Ecto neural progenitor cell (in vitro differentiated cells): ENCODE measurements at places on chromosomes 5 and 9.

DNA sequence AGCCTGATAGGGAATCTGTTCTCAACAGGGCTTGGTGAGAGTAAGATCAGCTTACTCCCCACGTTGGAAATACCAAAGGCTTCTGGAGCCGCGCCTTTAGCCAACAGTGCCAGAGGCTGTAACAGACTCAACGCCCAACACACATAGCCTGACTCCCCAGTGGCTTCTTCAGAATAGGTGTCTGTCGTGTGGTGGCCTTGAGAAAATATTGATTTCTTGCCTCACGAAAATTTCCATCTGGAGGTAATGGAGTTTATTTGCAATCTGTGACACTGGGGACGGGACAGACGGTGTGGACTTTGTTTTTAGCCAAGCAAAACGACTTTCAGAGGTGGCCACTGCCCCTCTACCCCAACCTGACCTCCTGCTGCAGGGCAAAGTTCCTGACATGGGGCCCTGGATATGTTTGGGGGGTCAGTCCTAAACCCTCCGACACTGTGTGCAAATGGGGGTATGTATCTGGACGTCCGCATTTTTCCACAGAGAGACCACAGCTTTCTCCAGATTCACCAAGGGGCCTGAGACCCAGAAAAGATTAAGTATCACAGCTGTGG lies 189.3 kb downstream of the CDK5RAP2 start:
- no peak for DNase-seq

- DNase-seq = no peak
These were observed 3.3 kb downstream of the NR6A1 start for GRCh38 chr9:124767821-124768220.

- no peak for DNase-seq
These were observed 55.6 kb downstream of the SETX start for GRCh38 chr9:132299221-132299620.

DNA sequence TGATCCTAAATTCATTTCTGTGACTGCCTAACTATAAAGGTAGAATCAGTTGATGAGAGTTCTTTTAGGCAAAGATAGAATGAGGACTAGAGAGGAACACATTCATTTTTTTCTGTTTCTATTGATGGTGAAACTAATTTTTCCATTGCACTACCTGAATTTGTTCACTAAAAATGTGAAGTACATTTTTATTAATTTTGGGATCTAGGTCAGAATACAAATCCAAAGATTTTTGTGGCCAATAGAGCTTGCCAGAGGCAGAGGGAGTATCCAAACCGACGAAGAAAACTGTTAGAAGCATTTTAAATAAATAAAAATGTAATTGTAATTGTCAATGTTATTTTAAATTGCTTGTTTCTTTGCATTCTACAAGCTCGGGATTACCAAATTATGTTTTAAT lies 78.1 kb downstream of the MTREX start:
- DNase-seq = no peak

GRCh38 chr9:15246708-15247107 lies 60.3 kb downstream of the TTC39B start:
- no peak for DNase-seq

DNA sequence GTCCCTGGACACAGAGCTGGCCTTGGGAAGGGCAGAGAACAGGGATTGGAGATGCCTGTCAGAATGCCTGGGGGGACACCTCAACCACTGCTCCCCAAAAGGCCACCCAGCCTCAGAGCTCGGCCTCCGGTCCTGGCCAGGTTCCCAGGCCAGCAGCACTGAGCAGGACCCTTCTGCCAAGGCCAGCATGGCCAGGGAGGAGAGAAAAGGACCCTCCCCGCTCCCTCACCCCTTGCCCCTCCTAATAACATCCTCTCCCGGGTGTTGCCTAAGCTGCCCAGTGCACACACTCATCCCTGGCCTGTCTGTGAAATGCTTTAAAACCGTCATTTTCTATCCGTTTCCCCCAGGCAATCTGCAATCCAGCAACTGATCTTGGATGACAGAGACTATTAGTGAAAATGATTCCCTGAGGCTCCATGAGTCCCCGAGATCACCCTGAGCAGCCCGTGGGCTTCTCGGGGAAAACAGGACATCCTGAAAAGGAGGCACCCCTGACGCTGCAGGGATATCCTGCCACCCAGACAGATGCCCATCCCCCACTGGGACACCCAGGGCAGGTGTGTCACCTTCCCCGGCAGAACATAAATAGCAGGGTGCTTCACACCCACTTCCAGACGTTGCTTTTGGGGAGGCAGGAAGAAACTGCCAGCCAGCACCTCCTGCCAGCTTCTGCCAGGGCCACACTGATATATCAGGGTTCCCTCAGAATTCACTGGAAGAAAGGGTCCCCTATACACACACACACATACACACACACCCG lies 75.3 kb downstream of the ADAMTS2 start:
- no peak for DNase-seq

DNA sequence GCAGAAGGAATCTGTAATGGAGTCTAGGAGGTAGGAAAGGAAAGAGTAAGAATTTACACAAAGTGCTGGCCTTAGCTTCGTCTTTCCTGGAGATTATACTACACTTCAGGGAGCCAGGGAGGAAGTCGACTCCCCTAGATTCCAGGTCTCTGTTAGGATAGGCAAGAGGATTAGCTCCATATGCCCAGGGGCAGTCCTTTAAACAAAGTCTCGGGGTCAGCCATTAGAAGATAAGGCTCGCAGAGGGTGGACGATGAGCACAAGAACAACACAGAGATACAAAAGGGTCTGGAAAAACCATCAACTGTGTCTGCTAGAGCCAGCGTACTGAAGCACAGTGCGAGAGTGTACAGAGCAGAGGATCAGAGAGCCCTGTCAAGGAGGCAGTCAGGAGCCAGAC lies 344.7 kb upstream of the TNC start:
- DNase-seq = no peak

DNA sequence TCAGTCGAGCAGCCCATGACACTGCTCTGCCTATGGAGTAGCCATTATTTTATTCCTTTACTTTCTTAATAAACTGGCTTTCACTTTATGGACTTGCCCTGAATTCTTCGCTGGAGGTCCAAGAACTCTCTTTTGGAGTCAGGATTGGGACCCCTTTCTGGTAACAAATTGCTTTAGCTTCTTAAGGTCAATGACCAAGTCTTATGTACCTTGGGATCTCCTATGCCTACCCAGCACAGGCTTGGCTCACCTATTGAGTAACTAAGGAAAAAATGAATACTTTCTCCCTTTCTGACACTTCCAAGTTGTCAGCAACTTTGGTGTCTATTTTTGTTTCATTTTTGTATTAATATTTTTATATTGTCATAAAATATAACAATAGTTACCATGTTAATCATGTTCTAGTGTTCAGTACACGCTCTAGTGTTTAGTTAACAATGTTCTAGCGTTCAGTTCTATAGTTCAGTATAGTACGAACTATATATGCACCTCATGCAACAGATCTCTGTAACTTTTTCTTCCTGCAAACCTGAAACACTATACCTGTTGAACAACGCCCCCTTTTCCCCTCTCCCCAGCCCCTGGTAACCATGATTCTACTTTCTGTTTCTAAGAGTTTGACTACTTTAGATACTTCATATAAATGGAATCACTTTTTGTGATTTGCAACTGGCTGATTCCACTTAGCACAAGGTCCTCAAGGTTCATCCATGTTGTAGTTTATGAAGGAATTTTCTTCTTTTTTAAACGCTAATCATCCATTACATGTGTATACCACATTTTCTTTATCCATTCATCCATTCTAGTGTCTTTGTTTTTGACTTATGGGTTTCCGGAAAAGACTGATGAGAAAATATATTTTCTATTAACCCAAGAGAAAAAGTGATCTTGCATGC lies 1.8 kb upstream of the RHOBTB3 start:
- no peak for DNase-seq

GRCh38 chr5:119340597-119341218 lies 15.1 kb upstream of the TNFAIP8 start:
- DNase-seq = no peak

GRCh38 chr9:22522206-22522740 lies 75.6 kb downstream of the DMRTA1 start:
- DNase-seq = no peak

GRCh38 chr9:88013035-88013434 lies 38.7 kb upstream of the CDK20 start:
- no peak for DNase-seq

- no peak for DNase-seq
These were observed 648 bp upstream of the NSMF start for GRCh38 chr9:137459601-137460362.

DNA sequence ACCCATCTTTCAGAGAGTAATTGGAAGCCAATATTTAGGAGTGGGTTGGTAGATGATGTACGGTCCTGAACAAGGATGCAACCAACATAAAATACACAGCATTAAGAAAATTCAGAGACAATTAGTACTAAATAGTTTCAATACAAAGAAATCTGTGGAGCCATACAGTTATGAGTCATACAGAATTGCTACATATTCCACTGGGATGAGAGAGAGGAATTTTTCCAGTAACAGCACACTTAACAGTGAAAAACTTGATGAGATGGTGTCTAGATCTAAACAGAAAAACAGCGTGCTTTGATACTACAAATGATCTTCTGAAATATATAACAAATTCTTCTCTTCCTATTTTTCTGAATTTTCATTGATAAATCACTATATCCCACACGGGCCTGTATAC lies 1999.3 kb upstream of the CDH9 start:
- no peak for DNase-seq

- DNase-seq = no peak
These were observed 71.5 kb downstream of the TRIM36 start for GRCh38 chr5:115098041-115098702.

DNA sequence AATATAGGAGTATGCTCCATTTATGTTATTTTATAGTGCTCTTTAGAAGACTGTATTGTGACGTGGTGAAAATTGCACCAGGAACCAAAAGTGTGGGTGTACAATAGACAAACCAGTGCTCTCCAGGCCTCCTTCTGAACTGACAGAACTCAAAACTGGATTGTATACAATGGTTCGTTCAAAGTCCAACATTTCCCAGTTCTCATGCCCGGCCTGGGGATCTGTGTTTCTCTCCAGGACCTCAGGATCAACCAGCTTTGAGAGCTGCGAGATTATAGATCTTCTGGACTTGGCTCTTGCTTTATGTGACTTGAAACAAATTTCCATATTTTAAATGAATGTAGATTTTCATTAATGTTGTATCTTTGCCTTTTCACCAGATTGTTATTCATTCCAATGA lies 60.8 kb upstream of the CER1 start:
- DNase-seq = no peak

- no peak for DNase-seq
These were observed 14.6 kb upstream of the BNC2 start for GRCh38 chr9:16884952-16885513.

DNA sequence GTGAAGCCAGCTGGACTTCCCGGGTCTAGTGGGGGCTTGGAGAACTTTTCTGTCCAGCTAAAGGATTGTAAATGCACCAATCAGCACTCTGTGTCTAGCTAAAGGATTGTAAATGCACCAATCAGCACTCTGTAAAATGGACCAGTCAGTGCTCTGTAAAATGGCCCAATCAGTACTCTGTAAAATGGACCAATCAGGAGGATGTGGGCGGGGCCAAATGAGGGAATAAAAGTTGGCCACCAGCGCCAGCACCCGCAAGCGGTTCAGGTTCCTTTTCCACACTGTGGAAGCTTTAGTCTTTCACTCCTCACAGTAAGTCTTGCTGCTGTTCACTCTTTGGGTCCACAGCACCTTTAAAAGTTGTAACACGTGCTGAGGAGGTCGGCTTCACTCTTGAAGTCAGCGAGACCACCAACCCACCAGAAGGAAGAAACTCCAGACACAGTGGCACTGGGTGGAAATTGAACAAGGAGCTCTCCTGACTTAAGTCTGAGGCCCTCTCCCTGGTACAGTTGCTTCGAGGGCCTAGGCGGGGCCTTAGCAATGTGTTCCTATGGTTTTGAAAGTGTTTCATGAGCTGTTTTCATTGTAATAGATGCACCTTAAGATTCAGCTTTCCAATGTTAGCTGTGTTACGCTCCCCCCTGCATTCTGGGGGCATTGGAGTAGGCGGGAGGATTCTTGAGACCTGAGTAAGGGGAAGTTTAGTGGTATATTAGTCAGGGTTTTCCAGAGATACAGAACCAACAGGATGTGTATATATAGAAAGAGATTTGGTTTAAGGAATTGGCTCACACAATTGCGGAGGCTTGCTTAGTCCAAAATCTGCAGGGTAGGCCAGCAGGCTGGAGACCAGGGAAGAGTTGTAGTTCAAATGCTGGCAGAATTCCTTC lies 21.5 kb upstream of the MYO10 start:
- DNase-seq = no peak

- no peak for DNase-seq
These were observed 24.2 kb downstream of the ARHGEF37 start for GRCh38 chr5:149605354-149605997.

- DNase-seq = peak; percentile 15
These were observed 71.8 kb downstream of the PHF2 start for GRCh38 chr9:93648181-93648580.

DNA sequence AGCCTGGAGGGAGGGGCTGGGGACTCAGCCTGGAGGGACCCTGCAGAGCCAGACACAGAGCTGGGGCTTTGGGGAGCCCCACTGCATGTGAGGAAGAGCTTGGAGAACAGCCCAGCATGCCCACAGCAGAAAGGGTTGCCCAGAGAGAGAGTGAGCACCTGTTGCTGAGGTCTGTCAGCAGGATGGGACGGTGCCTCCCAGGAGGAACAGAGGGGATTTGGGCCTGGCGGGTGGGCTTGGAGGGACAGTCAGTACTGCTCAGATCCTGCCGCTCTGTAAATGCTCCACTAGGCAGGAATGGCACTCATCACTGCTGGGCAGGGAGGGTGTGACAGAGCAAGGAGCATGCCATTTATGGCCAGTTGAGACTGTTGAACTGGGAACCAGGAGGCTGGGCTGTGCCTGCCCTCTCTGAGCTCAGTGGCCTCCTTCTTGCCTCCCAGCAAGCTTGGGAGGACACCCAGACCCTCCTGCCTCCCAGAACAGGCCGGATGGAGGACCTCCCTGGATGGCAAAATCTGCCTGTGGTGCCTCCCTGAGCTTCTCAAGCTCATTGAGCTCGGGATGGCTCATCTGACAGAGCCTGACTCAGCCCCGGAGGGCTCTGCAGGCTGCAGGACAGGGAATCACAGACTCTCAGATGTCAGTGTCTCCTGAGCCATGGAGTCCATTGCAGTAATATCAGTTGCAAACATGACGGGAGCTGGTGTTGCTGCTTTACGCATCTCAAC lies 786 bp upstream of the HRCT1 start:
- no peak for DNase-seq

GRCh38 chr9:117021906-117022305 lies 334.8 kb downstream of the TRIM32 start:
- DNase-seq = no peak

DNA sequence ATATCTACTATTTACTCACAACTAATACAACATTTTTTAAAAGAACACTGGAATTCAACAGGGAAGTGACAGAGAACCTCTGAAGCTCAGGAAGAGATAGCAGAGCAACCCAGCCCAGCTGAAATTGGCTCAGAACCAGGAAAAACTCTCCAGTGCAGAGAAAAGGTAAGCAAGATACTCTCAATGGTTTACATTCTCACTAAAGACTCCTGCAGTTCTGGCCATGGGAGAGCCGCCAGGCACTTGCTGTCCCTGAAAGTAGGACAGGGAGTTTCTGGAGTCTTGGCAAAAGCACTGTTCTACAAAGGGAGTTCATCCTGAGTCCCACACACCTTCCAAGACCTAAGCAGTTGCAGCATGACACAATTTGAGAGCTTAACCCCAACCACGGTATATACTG lies 330.8 kb downstream of the TRIM36 start:
- DNase-seq = no peak

GRCh38 chr5:128613128-128613527 lies 75.1 kb upstream of the FBN2 start:
- no peak for DNase-seq
